ENCODE measurements at places on chromosomes 1 and 21.
A peak's percentile ranks its signal among the peaks of the same experiment; 100 is the strongest.

DNA sequence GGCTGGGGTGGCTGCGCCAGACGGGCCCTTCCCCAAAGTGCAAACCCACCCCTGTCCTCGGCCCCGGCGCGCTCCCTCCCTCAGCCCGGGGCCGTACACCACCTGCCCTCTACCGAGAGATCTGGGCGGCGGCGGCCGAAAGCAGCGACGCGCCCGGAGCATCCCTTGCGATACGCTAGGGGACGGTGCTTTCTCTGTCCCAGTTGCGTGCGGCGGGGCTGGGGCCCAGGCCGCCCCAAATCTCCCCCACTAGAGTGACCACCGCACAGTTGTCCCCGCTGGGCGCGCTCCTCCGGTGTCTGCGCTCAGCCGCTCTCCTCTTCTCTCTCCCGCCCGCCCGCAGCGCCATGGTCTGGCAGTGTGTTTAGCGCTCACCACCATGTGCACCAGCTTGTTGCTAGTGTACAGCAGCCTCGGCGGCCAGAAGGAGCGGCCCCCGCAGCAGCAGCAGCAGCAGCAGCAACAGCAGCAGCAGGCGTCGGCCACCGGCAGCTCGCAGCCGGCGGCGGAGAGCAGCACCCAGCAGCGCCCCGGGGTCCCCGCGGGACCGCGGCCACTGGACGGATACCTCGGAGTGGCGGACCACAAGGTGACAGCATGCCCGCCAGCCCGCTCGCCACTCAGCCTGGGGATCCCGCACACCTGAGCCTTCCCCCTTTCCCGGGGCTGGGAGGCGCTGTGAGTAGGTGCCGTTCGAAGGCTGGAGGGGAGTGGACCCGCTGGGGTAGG, 1.0 kb downstream of the ST6GALNAC5 start:
- peak; percentile 19 for DNase-seq

DNA sequence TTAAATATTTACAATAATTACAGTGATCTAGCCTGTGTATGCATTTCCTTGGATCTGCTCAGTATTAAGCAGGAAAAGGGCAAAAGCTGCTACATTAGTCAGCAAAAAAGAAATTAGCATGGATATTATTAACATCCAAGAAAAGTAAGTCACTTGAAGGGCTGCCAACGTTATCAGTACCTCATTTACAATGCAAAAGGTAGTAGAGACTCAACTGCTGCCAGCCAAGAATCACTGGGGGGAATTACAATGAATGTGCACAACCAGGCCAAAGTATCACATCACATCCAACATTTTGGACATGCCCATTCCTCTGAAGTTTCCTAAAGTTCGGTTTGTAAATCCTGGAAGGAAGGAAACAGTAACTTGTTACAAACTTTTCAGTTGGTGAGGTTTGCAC, 1.9 kb downstream of the CNN3 start:
- no peak for DNase-seq

- no peak for DNase-seq
These were observed 76.4 kb upstream of the MARK1 start for GRCh38 chr1:220451532-220451931.

GRCh38 chr1:27203946-27204345, 30.5 kb upstream of the WDTC1 start:
- no peak for DNase-seq

DNA sequence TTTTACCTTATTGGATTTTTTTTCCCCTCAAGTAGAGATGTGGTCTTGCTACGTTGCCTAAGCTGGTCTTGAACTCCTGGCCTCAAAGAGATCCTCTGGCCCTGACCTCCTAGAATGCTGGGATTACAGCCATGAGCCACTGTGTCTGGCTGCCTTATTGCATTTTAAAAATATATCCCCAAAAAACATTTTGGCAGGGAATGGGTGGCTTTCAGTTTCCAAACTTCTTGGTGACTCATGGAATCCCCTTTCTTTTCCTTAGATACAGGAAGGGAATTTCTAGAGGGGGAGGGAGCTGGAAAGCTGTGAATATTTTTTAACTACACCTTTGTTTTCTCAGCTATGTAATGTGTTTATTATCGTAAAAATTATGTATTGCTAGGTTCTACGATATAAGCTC, 73.3 kb downstream of the SNRPE start:
- DNase-seq: no peak

DNA sequence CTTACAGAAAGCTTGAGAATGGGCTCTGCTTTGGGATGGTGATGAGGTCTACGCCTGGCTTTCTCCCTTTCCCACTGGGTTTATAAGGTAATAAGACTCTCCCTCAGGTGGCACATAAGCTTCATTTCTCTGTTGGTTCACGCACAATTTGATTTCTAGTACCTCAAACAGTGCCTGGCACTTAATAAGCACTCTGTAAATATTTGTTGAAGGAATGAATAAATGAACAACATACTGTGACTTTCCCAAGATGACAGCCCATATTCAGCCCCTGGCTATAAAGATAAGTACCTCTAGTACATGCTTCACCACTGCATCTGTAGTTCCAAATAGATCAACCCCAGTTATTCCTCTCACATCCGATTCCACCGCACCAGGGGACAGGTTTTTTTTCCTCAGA, 17.8 kb downstream of the COPA start:
- DNase-seq: no peak

DNA sequence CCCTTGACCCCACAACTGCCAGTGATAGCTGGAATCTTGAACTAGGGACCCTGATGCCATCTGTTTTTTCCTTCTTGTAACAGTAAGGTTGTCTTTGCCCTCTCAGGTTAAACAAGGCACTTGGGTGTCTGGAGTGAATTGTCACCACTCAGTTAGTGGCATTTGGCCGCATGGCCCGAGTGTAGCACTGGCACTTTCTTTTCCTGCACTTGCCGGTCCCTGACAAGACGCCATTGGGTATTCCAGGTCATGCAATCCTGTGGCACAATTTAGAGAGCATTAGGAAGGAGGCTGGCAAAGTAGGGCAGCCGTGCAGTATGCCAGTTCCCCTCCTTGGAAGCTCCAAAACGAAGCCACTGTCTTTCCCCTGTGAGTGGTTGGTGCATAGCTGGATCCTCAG, 70.8 kb downstream of the MRPS6 start:
- DNase-seq: no peak

DNA sequence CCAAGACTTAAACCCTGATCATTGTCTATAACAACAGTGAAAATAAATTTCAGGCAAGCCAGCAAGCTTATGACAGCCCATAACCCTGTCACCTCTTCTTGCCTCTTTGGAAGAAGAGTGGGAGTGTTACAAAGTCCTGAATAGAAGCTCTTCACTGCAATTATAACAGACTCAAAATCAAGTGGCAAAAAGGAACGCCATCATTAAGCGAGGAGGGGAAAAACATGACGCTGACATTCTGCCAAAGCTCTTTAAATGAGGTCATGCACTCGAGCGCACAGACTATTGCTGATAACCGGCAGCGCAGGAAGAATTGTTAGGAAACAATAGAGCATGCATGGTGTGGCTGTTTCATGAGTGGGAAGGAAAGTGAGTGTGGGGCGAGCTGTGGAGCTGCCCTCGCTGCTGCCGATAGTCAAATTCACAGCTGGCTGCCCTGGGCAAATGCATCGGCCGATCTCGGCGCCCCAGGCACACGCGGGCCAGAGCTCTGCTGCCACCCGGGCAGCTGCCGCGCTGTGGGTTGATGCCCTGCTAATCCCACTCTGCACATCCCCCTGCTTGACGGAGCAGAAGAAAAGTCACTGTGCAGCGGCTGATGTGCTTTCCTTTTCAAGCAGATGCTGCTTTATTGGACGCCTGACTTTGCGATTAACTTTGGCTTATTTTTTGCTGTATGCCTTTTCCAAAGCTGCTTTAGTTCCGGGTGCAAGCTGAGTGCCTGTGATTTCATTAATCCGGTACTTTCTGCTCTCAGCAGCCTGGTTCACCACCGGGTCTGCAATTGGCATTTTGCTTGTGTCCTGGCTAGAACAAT, 102.4 kb upstream of the ST6GALNAC5 start:
- no peak for DNase-seq

DNA sequence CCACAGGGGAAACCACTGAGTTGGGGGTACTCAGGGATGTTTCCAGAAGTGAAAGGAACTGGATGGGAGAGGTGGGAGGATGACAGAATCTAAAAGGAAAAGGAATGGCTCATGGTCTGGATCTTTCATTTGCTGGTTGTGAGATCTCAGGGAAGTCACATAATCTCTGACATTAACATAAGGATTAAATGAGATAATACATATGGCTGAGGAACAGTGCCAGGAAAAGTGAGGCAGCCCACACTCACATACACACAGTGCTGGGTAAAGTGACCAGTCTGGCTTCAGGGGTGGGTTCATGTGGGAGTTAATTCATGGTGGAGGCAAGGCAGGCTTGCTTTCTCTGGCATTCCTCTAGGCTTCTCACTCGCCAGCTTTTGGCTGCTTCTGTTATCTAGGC, 3.9 kb upstream of the PTCH2 start:
- no peak for DNase-seq

DNA sequence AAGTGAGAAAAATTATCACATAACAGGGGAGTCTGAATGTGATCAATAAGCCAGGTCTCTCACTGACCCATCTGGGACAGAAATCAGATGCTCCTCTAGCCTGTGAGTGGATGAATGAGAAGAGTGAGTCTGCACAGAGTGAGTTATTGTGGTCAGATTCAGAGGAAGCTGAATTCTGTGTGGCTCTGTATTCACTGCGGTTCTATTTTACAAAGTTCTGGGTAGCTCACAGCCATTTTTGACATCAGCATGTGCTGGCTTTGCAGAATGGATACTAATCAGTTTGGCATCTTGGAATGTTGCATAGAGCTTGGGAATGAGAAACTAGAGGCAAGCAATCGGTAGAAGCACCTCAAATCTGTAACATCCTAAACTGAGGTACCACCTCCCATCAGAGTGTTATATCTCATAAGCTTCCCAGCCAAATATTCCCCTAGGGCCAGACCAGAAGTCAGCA, 3.8 kb downstream of the COLGALT2 start:
- DNase-seq: no peak

- DNase-seq: no peak
These were observed 3.4 kb upstream of the ETS2 start for GRCh38 chr21:38802050-38803026.

DNA sequence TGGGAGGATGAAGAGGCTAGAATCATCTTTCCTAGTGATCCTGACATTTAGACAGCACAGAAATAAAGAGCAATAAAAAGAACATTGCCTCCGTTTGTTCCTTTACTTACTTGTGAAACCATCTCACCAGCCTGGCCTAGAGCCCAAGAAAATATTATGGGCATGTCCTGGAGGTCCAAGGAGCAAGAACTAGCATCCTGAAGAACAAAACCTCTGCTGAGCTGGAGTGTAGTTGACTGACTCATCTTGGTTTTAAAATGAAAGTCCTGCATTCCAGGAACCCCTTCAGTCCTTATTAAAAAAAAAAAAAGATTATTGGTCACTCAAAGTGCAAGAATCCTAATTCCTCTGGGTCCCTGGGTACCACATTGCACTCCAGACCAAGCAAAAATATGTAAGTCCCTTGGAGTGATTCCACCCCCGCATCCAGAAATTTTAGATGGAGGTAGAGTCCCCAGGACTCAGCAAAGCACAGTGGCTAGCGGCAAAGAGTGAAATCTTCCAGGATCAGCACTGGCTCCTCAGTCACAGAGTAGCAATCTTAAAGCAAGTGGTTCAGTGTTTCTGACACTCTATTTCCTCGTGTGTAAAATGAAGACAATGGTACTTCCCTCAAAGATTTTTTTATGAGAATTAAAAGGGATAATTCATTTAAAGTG, 7.0 kb downstream of the SMCP start:
- no peak for DNase-seq

DNA sequence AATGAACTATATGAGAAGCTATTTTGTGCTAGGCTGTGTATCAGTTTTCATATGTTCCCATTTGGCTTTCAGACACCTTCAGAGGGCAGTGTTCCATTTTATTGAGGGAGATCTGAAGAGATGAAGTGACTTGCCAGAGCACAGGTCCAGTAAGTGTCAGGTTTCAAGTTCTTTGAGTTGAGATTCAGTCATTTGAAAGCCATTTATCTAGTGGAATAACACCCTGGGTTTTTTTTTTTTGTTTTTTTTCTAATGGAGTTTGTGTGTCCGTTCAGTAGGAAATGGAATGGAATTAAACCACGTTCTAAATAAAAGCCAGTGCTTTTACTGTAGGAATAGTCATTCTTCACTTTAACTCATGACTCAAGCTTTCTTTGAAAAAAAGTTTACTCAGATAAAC, 652.9 kb upstream of the USP24 start:
- DNase-seq: no peak

- no peak for DNase-seq
These were observed 648.8 kb downstream of the NPHP4 start for GRCh38 chr1:5343256-5344020.

GRCh38 chr1:236907205-236907604, 97.0 kb downstream of the MT1HL1 start:
- no peak for DNase-seq

- peak; percentile 25 for DNase-seq
These were observed 21.4 kb downstream of the STUM start for GRCh38 chr1:226569879-226570547.

DNA sequence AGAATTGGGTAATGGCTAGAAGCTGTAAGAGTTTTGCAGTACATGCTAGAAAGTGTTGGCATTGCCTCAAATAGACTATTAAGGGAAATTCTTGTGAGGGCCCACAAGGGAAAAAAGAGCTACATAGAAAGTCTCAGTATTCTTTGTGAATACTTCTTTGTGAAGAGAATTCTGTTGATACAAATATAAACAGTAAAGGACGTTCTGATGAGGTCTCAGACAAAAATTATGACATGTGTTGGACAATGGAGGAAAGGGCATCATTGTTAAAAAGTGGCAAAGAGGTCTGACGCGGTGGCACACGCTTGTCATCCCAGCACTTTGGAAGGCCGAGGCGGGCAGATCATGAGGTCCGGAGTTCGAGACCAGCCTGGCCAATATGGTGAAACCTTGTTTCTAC, 458.9 kb downstream of the NCAM2 start:
- no peak for DNase-seq

GRCh38 chr1:40692429-40692895, 958 bp downstream of the NFYC start:
- no peak for DNase-seq

DNA sequence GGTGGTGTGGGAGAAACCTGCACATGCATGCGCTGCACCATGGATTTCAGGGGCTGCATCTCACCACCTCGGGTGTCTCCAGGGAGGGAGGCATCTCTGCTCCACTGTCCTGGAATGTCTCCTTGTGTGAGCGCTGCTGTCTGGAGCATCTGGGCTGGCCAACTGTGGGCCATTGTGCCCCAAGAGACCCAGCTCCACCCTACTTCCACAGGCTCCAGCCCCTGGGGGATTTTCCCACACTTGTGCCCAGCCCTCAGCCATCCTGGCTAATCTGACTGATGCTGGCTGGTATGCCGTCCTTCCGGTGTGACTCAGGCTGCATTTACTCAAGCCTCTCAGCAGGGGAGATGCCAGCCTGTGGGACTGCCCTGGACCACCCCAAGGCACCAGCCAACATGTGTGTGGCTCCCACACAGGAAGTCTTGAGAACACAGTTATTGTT, 62.0 kb downstream of the TRIM11 start:
- DNase-seq: no peak

GRCh38 chr21:26653430-26653829, 80.3 kb upstream of the CYYR1 start:
- DNase-seq: no peak
